Bronchus fibroblast of lung (primary cell): ENCODE measurements at places on chromosomes 7 and 10. TPM values are rescaled to one million over a fixed set of nuclear protein-coding genes. Genes with fewer than 3 reads are reported as not detected.

Gene IQUB
- not detected in 2 replicates for total RNA-seq

Gene PDZD7
- 0.84 and 1.0 TPM in 2 replicates for total RNA-seq

Gene SFTPD
- total RNA-seq = under 0.01 TPM in 1 of 2 replicates, not detected in the other

Gene SPDYE9
- total RNA-seq = not detected in 2 replicates

Gene OPTN
- total RNA-seq = 22.9 and 27.2 TPM in 2 replicates

Gene ANLN
- 166 and 181 TPM in 2 replicates for total RNA-seq

Gene EVX1
- total RNA-seq = not detected in 2 replicates

Gene RPEL1
- total RNA-seq = under 0.01 TPM in 1 of 2 replicates, not detected in the other

Gene SPDYE1
- not detected in 2 replicates for total RNA-seq

Gene CTNNA3
- total RNA-seq = not detected in 2 replicates

Gene PPP1R17
- not detected in 2 replicates for total RNA-seq

Gene MAGI2
- total RNA-seq = 1.3 and 1.5 TPM in 2 replicates

Gene ITIH5
- total RNA-seq = 0.15 and 0.67 TPM in 2 replicates

Gene PDIA4
- total RNA-seq = 216 and 231 TPM in 2 replicates

Gene RAMP3
- total RNA-seq = not detected in 2 replicates

Gene NACAD
- total RNA-seq = 3.6 and 4.2 TPM in 2 replicates

Gene CRHR2
- total RNA-seq = not detected in 2 replicates

Gene PON1
- not detected in 2 replicates for total RNA-seq

Gene NPTX2
- 0.45 and 0.50 TPM in 2 replicates for total RNA-seq

Gene TAS2R5
- not detected in 2 replicates for total RNA-seq

Gene GJD4
- total RNA-seq = not detected in 2 replicates

Gene ARHGEF5
- total RNA-seq = 6.7 TPM in 2 replicates

Gene ADAMTS14
- total RNA-seq = under 0.01 and 0.34 TPM in 2 replicates

Gene ORC5
- 12.9 and 15.6 TPM in 2 replicates for total RNA-seq

Gene SPDYE5
- not detected in 2 replicates for total RNA-seq

Gene COL13A1
- 17.4 and 24.4 TPM in 2 replicates for total RNA-seq

Gene PTF1A
- total RNA-seq = not detected in 2 replicates

Gene LCOR
- total RNA-seq = 5.2 and 6.1 TPM in 2 replicates

Gene CARD11
- 0.84 and 1.6 TPM in 2 replicates for total RNA-seq
